Naive thymus-derived CD8-positive, alpha-beta T cell (primary cell): ENCODE measurements at places on chromosomes 13 and 19.

DNA sequence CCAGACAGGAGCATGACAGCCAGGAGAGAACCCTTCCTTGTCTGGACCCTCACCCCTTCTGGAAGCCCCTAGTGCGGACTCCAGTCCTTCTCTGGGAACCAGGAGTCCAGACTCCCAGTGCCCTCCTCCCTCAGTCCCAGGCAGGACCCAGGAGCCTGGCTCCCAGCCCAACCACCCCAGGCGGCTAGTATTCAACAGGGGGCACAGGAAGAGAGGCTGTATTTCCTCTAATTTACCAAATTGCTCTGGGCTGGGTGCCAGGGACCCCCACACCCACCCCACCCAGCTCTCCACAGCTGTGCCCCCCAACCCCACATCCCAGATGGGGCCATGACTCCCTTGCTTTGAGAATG lies 3.3 kb downstream of the GRIN2D start:
- DNase-seq, result no peak

- DNase-seq, result no peak
Observed at GRCh38 chr19:2488942-2489731, 13.2 kb downstream of the GADD45B start.

GRCh38 chr13:23671897-23672296 lies 101.7 kb downstream of the TNFRSF19 start:
- no peak for DNase-seq

DNA sequence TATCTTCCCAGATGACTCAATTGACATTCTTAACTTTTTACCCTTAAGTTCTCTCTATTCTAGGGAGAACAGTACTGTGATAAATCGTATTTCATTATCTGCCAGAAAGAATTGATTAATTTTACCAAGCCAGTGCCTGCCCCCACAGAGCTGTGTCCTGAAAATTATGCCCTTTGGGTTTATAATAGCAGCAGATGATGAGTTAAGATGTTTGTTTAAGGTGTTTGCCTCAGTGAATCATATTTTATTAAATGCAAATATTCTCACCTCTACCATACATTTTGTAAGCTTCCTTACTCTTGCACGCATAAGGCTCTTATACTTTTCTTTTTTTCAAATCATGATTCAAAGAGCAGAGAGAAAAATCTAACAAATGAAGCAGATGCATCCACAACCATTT lies 318.6 kb downstream of the DCT start:
- no peak for DNase-seq

DNA sequence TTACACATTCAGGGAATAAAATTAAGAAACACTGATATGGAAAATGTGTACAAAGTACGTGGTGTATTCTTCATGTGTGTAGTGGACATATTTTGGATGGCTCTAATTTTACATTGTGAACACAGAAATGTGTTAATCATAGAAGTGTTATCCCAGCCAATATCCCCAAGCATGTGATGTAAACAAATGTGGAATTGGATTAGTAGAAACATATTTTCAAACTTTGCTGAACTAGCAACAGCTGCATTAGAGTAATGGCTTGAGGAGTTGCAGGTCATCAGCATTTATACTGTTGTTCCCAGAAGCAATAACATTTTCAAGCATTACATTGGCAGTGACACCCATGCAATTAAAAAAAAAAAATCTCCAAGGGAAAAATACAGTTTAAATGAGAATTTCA lies 600.6 kb downstream of the SLITRK1 start:
- DNase-seq, result no peak

DNA sequence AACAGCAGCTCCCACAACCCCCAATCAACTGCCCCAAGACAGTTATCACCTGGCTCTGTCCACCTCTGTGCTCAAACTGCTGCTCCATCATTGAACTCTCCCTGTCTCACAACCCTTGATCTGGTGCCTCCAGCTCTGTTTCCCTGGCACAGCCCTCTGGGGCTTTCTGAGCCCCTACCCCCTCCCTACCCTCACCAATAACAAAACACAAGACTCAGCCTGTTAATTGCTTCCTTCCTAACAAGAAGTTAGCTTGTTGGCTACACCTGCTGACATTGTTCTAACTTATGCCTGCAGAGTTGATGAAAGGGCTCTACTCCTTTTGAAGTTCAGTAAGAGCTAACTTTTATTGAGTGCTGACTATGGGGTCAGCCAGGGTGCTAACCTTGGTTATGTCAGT lies 99.4 kb upstream of the FNDC3A start:
- DNase-seq, result no peak

DNA sequence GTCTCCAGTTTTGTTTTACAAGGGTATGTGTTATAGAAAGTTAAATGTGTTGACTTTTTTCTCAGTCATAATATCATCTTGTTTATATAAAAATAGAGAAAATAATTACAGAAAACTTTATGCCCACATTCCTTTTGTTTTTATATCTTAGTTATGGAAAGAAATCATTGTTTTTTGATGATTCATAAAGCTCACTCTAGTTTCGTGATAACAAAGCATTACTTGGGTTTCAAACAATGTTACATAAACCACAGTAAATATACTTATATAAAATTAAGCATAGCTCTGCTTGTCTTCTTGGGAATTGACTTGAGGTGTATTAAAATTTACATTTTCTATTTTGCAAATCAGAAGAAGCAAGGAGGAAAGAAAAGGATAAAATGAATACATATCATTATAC lies 111.8 kb downstream of the SGCG start:
- DNase-seq, result no peak

GRCh38 chr13:113747291-113747833 lies 11.7 kb upstream of the TMEM255B start:
- no peak for DNase-seq

GRCh38 chr19:58181902-58182576 lies 822 bp upstream of the ZNF274 start:
- peak; percentile 60 for DNase-seq

- DNase-seq, result no peak
Observed at GRCh38 chr13:43572656-43573360, 214.0 kb downstream of the ENOX1 start.

GRCh38 chr19:16628984-16629691 lies 1.1 kb upstream of the MED26 start:
- DNase-seq, result no peak

GRCh38 chr19:2334986-2335846 lies 6.7 kb downstream of the SPPL2B start:
- no peak for DNase-seq

- DNase-seq, result no peak
Observed at GRCh38 chr13:60707878-60708277, 310.9 kb downstream of the TDRD3 start.

DNA sequence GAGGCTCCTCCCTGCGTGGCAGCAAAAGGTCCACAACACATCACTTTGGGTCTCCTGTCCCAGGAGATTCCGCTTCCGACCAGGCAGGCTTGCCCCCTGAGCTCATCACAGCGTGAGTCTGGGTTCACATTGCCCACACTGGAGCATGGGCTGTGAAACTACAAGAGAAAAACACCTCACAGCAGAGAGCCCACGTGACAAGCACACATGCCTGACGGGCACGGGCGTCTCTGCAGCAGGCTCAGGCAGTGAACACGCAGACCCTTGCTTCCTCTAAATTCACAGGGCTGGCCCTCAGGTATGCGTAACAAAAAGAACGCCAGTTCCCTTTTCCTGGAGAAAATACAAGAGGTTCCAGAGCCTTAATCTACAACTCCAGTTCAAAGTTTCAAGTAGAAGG lies 41.9 kb downstream of the RASA3 start:
- no peak for DNase-seq

- DNase-seq, result no peak
Observed at GRCh38 chr13:28958018-28958417, 137.9 kb downstream of the MTUS2 start.
